Stimulated activated CD4-positive, alpha-beta T cell treated with anti-CD3 and anti-CD28 coated beads, Interleukin-1b, Interleukin-23, amount 100 ng/mL, for 1 hour (primary cell): ENCODE measurements at places on chromosomes 1 and 21.

GRCh38 chr1:36419569-36419968, 21.9 kb upstream of the LSM10 start:
- no peak for DNase-seq

GRCh38 chr1:155043793-155044192, 7.3 kb upstream of the ADAM15 start:
- DNase-seq: no peak

DNA sequence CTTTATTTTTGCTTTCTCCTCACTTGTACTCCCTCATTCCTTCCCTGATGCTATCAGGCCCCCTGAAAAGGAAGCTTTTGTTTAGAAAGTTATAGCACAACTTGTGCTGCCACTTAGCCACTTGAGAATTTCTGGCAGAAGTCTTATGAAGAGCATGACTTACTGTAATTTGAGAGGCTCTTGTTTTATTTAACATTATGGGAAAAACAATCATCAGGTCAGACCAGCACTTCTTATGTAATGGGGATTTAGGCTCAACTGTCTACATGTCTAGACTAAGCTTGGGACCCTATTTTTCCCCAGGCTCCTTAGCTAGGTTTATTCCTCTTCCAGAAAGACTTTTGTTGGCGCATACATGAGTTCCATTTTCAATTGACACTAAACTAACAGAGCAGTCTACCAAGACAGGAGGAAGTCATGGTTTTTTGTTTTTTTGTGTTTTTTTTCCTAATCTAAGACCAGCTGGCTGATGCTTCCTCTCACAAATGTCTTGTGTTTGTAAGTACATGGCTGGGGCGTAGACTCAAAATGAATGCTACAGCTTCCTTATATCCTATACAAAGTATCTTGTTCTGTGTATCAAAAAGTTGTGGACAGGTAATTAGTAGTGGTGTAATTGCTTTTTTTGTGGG, 31.5 kb downstream of the TNFSF4 start:
- DNase-seq: no peak

DNA sequence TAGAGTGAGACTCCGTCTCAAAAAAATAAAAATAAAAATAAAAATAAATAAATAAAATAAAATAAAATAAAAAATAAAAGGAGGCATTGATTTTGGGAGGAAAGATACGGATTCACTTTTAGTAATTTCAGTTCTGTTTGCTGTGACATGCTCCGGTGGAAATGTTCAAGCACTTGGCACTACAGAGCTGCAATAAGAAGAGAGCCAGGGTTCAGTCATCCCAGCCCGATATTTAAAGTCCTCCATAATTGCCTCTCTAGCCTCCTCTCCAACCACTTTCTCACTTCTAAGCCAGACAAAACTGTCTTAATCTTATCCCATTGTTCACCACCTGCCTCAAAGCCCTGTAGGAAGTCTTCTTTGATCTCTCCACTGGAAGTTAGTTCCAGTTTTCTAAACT, 55.0 kb upstream of the MACF1 start:
- DNase-seq: no peak

DNA sequence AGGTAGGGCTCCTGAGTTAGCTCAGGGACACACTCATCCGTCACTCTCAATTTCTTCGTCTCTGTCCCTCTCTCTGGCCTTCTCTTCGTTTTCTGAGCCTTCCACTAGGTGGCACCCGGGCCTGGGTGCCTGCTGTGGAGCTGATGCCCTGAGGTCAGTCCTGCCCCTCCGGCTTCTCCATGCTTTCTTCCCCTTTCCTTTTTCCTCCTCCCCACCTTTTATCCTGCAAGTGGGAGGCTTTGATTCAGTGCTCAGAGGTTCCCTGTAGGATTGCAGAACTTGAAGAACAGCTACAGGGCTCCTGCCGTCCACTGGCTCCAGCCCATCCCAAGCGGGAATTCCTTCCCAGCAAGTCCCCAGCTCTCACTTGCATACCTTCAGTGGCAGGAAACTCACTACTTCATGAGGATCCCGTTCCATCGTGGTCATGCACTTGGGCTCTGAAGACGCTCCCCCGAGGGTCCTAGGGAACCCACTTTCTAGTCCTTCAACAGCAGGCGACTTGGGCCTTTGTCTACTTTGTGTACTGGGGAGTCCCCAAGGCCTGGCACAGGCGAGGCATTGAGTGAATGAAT, 45.6 kb downstream of the SRRM1 start:
- peak; percentile 11 for DNase-seq

DNA sequence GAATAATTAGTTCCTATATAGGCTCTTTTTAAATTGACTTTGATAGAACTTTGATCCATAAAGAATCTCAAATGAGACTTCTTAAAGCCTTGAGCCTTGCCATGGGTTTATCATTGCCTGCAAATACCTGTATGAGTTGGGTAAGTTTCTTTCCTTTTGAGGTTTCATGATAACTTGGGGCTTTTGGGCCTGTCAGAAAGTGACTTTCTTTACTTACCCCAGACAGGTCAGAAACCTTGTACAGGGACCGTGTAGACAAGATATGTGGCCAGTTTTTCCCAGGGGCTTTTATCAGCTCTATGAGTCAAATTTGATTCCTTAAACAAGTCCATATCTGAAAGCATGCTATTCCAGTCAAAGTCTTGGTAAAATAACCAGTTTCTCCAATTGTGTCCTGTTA, 17.3 kb downstream of the KCTD3 start:
- no peak for DNase-seq

DNA sequence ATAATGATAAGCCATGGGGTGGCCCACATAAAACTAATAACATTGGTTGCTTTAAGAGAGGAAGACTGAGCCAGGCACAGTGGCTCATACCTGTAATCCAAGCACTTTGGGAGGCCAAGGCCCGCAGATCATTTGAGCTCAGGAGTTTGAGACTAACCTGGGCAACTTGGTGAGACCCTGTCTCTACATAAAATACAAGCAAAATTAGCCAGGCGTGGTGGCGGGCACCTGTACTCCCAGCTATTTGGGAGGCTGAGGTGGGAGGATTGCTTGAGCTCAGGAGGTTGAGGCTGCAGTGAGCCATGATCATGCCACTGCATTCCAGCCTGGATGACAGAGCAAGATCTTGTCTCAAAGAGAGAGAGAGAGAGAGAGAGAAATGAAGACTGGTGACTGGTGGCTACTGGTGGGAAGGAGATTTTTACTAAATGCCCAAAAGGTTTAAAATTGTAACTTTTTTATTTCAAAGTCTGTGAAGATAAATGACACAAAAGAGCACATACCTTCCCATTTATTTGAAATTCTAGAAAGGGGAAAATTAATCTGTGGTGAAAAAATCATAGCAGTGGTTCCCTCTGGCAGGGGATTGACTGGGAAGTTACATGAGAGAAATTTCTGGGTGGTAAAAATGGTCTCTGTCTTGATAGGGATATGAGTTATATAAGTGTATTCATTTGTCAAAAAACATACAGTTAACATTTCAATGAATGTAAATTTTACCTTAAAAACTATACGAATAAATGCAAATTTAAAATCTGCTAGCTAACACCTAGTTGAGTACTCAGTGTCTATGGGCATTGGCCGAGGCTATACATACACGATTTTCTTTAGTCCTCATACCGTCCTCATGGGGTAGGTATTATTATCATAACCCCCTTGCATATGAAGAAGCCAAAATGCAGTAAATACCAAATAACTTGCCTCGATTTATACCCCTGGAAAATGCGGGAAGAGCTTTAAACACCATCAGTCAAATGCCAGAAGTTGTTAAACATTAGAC, 2.2 kb upstream of the NBPF1 start:
- DNase-seq: no peak

DNA sequence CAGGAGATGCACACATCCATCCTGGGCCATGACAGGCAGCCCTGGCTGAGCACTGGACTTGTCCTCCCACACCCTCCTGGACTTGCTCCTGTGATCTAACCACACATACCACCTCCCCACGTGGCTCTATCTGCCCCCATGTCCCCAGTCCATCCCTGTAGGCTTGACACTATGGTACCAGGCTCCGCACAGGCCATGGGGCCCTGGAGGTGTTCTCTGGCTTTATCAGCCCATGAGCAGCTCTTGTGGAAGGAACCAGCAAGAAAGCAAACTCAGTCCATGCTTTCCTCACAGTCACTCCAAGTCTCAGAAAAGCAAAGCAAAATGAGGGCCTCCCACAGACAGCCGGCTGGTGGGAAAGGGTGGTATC, 61.6 kb downstream of the CD46 start:
- DNase-seq: no peak

GRCh38 chr1:160797271-160797709, 1.3 kb downstream of the LY9 start:
- DNase-seq: no peak

- no peak for DNase-seq
Measured at GRCh38 chr1:154733621-154734020, 125.6 kb upstream of the ADAR start.

- DNase-seq: no peak
Measured at GRCh38 chr1:207020709-207021107, 11.8 kb downstream of the C1orf116 start.

DNA sequence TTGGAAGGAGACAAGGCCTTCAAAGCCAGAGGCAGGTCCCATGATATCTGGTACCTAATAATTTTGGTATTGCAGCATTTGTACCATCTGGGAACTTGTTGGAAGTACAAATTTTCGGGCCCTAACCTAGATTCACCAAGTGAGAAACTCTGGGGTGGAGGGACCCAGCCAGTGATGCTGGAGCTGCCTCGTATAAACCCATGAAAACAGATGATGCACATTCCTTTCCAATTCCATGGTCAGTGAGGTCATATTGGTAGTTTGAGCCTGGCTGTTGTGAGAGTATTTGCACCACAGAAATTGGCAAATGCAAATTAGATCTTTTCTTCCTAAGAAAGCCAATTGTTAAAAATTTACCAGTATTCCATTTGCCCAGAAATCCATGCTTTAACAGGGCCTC, 269.6 kb upstream of the PLXNA2 start:
- no peak for DNase-seq

DNA sequence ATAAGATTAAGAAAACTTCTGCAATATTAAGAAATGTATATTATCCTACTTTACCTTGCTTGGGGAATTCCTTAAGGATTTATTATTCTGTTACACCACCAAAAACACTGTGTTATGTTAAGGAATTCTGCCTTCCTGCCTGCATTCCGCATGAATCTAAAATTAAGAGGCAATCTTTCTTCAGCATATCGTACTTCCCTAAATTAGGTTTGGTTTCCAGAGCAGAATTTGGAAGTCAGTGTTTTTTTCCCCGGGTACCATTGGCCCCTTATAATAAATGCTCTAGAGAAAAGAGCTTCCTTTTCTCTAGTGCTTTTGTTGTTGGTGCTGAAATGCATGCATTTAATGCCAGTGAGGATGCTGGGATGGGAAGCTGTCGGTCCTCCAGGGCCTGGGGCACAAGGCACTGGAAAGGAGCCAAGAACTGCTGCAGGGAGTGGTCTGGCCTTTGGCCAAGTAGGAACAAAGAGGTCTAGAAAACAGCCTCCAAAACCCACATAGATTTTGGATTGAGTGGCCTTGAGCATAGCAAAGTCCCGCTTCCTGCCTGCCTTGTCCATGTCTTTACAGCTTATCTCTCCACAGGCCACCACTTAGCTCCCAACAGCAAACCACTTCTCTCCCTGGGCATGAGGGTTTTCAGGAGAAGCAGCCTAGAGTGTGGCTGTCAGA, 69.9 kb downstream of the RRAGC start:
- DNase-seq: no peak

DNA sequence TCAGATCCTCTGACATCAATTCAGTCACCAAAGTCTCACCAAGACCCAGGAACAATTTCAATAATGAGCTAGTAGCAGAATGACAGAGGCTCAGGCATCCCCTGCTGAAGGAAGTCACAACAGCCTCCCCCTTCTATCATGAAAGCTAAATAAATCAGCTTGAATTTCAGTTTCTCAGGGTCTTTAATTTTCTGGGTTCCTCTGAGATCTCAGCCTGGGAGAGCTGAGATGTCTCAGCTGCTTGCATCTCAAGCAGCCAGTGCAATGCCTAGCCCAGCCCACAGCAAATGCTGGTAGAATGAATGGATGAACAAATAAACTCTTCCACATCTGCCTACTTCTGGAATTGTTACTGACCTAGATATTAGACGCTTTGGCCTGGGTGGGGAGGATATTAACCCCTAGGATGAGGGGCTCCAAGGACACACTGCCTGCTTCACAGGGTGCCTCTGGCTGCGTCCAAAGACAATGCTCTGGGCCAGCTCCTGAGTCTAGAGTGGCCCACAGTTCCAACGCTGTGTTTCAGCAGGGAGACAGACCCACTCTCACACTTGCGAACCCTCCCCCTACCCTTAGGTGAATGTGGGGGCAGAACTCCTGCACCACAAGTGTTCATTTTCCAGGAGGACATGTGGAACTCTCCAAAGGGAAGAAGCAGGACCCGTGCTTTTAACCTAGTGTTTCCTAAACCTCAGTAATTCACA, 11.2 kb upstream of the LORICRIN start:
- no peak for DNase-seq

DNA sequence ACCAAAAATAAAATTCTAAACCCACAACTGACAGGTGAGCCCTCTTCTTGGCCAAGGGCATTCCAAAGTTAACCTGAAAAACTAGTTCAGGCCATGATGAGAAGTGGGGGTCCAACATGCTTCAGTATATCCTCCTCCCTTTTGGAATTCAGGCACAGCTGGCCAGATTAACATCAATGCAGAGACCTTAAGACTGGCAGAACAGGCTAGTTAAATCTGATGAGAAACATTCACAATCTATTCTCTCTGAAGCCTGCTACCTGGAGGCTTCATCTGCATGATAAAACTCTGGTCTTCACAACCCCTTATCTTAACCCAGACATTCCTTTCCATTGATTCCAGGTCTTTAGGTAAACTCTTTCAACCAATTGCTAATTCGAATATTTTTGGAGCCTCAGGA, 26.7 kb upstream of the ZBTB8B start:
- DNase-seq: no peak

- no peak for DNase-seq
Measured at GRCh38 chr1:208219659-208220282, 24.4 kb downstream of the PLXNA2 start.

GRCh38 chr1:242411901-242412300, 112.6 kb downstream of the PLD5 start:
- DNase-seq: no peak

- no peak for DNase-seq
Measured at GRCh38 chr1:89081005-89081404, 16.0 kb upstream of the GBP1 start.

GRCh38 chr1:38013227-38013622, 691 bp downstream of the UTP11 start:
- no peak for DNase-seq

- DNase-seq: no peak
Measured at GRCh38 chr1:183206538-183207122, 20.6 kb downstream of the LAMC2 start.

- DNase-seq: no peak
Measured at GRCh38 chr1:198118134-198118533, 38.7 kb upstream of the NEK7 start.
